Kasumi-1 (cell line): ENCODE measurements at places on chromosomes 4 and X.

GRCh38 chrX:101108284-101108683 lies 10.3 kb downstream of the CENPI start:
- DNase-seq, result no peak

GRCh38 chr4:82900066-82900410 lies 497 bp upstream of the THAP9 start:
- DNase-seq, result peak; percentile 76

DNA sequence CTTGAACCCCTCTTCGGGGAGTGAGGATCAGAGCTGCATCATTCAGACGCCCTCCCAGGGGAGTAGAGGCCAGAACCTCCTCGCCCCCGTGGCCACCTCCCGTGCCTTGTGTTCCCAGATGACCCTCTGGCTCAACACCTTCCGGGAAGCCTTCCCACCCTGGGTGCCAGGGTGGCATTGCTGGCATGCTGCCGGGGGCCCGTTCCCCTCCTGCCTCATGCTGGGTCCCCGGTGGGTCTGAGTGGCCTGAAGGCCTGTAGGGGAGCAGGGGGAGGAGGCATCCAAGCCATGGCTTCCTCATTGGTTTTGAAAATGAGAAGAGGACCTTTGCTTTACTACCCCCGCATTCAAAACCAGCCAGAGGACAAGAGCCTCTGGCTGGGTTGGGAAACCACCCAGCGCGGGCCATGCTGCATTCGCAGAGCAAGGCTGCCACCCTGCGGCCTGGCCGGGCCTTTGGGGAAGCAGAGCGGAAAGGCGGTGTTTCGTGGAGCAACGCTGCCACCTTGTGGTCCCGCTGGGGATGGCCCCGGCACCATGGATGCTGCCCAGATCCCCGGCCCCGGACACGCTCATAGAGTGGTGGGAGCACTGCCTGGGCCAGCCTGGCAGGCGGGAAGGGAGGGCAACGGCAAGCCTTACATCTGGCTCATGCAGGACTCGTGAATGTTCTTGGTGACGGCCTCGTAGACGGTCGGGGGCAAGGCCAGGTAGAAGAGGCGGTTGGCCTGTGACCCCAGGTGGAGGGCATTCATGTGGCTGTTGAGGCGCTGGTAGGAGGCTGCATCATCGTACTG lies 11.9 kb downstream of the G6PD start:
- peak; percentile 61 for DNase-seq

- no peak for DNase-seq
Observed at GRCh38 chr4:25585901-25586523, 69.6 kb upstream of the SLC34A2 start.

DNA sequence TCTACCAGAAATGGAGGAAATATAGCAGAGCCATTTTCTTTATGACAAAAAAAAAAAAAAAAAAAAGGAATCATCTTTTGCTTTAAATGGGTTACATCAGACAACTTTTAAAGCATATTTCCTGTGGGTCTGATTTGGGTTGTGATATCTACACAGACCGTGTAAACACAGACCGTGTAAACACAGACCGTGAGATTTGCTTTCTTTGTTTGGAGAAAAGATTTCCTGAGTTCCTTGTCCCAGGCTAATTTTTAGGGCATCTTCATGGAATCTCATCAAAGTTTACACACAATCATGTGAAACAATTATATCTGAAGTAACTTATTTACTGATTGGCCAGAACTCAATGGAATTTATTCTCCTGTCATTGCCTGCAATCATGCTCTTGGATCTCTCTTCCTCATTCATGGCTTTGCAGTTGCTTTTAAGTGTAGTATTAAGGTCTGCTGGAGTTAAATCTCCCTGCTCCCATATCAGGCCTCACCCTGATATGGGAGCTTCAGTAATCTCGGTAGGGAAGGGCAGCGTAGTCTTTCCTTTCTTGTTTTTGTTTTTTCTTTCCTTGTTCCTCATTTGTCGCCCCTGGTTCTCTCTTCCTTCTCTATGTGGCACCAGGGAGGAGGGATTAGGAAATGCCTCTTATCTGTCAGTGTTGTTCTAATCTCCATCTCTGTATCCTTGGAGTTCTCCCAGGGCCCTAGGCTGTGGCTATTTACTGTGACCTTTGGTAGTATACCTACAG lies 248.6 kb upstream of the JADE1 start:
- DNase-seq, result no peak

- no peak for DNase-seq
Observed at GRCh38 chr4:26238426-26238777, 82.4 kb upstream of the RBPJ start.

DNA sequence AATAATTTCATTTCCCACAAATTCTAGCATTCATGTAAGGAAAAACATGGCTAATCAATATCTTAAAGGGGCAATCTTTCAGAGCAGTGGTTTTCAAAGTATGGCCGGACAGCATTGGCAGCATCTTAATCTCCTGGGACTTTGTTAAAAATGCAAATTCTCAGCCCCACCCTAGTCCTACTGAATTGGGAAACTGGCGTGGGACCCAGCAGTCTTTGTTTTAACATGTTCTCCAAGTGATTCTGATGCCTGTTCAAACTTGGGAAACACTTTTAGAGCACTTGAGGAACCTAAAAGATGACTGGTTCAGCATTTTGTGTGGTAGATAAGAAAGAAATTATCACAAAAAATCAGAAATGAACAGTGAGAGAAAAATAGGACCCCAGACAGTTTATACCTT lies 65.7 kb downstream of the ZFX start:
- no peak for DNase-seq

GRCh38 chrX:149570668-149571067 lies 16.6 kb downstream of the MAGEA9B start:
- no peak for DNase-seq

GRCh38 chr4:64581422-64581821 lies 172.2 kb upstream of the TECRL start:
- no peak for DNase-seq

- no peak for DNase-seq
Observed at GRCh38 chr4:152189451-152190179, 346.3 kb downstream of the FBXW7 start.

GRCh38 chr4:104263100-104263499 lies 231.6 kb downstream of the CXXC4 start:
- no peak for DNase-seq

DNA sequence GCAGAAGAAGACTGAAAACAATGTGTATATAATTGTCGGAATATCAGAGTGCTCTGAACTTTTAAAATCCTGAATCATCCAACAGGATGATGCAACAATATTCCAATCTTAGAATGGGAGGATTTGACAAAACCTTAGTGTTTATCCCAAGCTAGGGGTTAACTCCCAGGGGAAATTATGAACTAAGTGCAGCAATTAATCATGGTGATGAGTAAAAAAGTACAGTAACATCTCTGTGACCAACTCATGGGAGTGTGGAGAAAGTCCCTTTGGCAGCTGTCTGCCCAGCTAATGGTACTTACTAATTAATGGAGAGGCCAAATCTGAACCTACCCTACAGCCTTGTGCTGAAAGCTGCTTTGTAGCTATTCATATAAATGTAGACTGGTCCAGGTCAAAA lies 257.6 kb upstream of the DDX53 start:
- no peak for DNase-seq

GRCh38 chr4:78331965-78332364 lies 219.6 kb upstream of the ANXA3 start:
- no peak for DNase-seq

- DNase-seq, result no peak
Observed at GRCh38 chr4:121819216-121819965, 4.3 kb downstream of the CCNA2 start.

GRCh38 chr4:18247189-18247588 lies 225.6 kb upstream of the LCORL start:
- DNase-seq, result no peak

DNA sequence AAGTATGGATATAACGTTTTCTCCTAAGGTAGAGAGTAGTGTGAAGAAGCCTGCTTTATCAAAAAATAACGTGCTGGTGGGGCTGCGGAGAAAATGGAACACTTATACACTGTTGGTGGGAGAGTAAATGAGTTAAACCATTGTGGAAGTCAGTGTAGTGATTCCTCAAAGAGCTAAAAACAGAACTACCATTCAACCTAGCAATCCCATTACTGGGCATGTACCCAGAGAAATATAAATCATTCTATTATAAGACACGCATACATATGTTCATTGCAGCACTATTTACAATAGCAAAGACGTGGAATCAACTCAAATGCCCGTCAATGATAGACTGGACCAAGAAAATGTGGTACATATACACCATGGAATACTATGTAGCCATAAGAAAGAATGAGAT lies 196.4 kb downstream of the DMD start:
- no peak for DNase-seq

- DNase-seq, result no peak
Observed at GRCh38 chr4:101953949-101954348, 163.4 kb downstream of the BANK1 start.

DNA sequence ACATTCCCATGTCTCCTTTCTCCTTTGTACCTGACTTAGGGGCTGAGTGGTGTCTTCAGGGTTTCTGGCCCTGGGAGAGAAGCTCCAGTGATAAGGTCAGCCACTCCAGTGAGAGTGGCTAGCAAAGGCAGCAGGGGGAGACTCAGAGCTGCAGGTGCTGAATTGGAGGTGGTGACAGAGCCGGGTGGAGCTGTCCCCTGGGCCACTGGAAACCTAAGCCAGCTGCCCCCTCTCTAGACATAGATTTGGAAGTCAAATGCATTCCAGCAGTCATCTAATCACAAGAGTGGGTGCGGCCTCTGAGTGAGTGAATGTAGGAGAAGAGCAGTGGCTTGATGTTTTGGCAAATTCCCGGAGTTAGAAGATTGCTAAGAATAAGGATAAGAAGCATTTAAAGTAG lies 28.5 kb downstream of the TRIM2 start:
- DNase-seq, result no peak

GRCh38 chrX:101219864-101220346 lies 319 bp downstream of the DRP2 start:
- no peak for DNase-seq

- DNase-seq, result peak; percentile 50
Observed at GRCh38 chrX:12771445-12772069, 19.7 kb upstream of the PRPS2 start.

GRCh38 chr4:24417206-24417605 lies 167.1 kb downstream of the DHX15 start:
- DNase-seq, result no peak

- no peak for DNase-seq
Observed at GRCh38 chr4:128386761-128387599, 99.4 kb upstream of the PGRMC2 start.

- DNase-seq, result no peak
Observed at GRCh38 chrX:3728454-3728853, 15.0 kb upstream of the PRKX start.

- DNase-seq, result no peak
Observed at GRCh38 chr4:163663454-163664225, 169.2 kb downstream of the TMA16 start.

DNA sequence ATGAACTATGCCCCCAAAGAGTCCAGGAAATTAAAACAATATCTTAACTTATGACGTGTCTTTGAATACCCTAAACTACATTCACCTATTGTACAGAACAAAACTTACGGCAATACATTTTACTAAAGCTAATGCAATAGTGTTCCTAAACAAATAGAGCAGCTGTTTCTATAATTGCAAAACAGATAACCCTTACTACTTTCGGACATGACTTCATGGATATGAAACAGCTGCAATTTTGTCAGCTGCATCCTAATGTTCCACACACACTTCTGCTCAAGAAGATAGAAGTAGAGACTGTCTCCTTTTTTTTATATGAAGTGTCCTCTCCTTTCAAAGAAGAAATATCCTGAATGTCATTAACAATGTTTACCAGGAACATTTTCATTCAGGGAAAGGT lies 174.9 kb downstream of the ACTRT1 start:
- no peak for DNase-seq
